ENCODE measurements at places on chromosomes 12 and 14.

DNA sequence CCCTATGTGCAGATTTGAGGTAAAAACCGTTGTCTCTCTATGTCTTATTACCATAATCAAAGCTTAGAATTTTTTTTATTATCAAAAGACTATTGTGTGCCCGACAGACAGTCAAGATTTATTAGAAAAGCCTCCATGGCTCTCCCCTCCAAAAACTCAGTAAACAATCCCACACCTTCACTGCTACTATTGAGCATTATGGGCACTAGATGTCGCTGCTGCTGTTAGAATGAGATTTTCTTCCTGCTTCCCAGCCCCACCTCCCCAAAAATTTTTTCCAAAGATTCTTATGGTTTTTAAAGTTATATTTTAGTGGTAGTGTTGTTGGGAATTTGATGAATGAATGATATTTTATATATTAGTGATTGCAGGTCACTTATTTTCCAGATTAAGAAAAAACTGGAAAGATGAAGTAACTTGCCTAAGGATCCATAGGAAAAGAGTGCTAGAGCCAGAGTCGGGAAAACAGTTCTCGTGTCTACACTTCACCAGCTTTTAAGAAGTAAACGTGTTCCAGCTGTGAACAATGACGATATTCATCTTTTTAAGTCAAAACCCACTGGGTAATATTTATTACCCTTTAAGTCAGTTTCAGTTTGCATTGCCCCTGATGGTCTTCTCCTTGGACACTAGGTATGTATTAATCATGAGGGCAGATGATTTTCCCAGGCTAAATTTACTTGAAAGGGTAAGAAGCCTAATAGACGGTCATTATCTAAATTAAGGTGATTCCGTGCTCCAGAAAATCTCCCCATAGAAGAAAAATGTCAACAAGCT lies 12.2 kb upstream of the FOXG1 start:
- no peak overlapping the region for H3K4me3 ChIP-seq
- H3K36me3 ChIP-seq: no peaks in the 10 kb centered on the region
- DNase-seq: peak; percentile 51

DNA sequence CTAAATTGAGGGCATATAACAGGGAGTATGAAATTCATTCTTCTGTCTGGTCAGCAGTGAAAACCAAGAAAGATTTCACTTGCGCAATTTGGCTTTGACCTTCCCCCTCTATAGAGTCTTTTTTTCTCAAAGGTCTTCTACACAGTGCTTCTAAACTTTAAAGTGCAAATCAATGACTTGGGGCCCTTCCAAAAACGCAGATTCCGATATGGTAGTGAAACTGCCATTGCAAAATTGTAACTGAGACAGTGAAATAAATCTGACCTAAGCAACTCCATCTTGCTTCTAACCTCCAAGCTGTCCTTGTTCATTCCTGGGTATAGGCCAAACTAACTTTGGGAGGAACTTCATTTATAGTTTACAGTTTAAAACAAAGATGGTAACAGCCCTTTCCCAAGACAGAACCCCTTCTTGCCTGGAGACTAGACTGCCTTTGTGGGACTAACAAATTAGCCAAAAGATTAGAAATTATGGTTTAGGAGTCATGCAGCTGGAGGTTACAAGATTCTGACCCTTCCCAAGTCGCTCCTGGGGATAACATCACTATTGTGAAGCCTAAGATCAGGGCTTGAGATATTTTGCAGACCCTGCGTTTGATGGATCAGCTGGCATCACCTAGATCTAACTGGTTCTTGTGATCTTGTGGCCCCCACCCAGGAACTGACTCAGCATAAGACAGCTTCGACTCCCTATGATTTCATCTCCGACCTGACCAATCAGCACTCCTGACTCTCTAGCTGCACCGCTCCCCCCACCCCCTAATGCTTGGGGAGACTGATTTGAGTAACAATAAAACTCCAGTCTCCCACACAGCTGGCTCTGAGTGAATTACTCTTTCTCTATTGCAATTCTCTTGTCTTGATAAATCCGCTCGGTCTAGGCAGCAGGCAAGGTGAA lies 5.0 kb downstream of the SLC25A21 start:
- no peaks in the 10 kb centered on the region for H3K27me3 ChIP-seq
- DNase-seq: no peak
- H3K4me1 ChIP-seq: peaks cover 10% of the 10 kb centered on the region
- H3K4me3 ChIP-seq: no peak overlapping the region
- H3K27ac ChIP-seq: no peak overlapping the region
- H3K36me3 ChIP-seq: peaks cover 1% of the 10 kb centered on the region

GRCh38 chr12:54249489-54249888 lies 30.4 kb downstream of the CBX5 start:
- H3K4me3 ChIP-seq: no peak overlapping the region
- peaks cover 86% of the 10 kb centered on the region for H3K36me3 ChIP-seq
- H3K27me3 ChIP-seq: peaks cover 3% of the 10 kb centered on the region
- peaks cover 16% of the 10 kb centered on the region for H3K4me1 ChIP-seq
- DNase-seq: no peak

DNA sequence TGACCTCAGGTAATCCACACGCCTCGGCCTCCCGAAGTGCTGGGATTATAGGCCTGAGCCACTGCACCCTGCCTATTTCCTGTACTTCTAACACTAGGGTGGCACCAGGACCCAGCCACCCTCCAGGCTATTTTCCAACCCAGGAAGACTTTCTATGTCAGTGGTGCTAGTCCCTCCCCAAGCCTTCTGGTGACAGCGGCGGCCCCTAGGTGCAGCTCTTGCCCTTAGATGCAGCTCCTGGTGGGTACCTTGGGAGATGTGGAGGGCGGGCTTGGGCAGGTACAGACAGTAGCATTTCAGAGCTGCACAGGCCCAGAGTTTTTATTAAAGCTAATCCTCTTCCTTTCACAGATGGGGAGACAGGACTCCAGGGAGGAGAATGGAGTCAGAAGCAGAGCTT lies 62.8 kb downstream of the SRRM4 start:
- no peaks in the 10 kb centered on the region for H3K4me1 ChIP-seq
- no peak overlapping the region for H3K27ac ChIP-seq
- H3K4me3 ChIP-seq: no peak overlapping the region
- no peaks in the 10 kb centered on the region for H3K36me3 ChIP-seq
- H3K27me3 ChIP-seq: peaks cover 8% of the 10 kb centered on the region

GRCh38 chr12:269191-269590 lies 6.6 kb upstream of the SLC6A13 start:
- H3K27me3 ChIP-seq: no peaks in the 10 kb centered on the region
- H3K36me3 ChIP-seq: peaks cover 5% of the 10 kb centered on the region
- no peak overlapping the region for H3K4me3 ChIP-seq
- peak overlapping the region; percentile 7 for H3K27ac ChIP-seq
- no peak for DNase-seq

DNA sequence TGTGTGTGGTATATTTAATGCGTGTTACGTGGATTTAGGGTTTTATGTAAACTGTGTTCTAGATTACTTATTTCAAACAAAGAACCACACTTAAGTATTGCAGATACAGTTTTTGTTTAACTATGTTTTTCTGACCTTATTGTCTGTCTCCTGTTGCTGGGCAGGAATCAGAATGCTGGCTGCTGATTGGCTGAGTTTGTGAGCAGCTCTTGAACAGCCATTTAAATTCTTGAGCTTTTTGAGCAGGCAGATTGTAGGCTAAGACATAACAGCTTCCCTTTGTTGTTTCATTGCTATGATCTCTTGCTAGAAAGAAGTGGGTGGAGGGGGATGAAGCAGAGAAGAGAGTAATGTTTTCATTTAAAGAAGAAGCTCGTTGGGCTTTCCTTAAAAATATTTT lies 52.2 kb downstream of the ATF7IP start:
- peaks cover 60% of the 10 kb centered on the region for H3K36me3 ChIP-seq
- DNase-seq: peak; percentile 54
- H3K27me3 ChIP-seq: no peaks in the 10 kb centered on the region
- peak overlapping the region; percentile 96 for H3K27ac ChIP-seq
- peaks cover 35% of the 10 kb centered on the region for H3K4me1 ChIP-seq

DNA sequence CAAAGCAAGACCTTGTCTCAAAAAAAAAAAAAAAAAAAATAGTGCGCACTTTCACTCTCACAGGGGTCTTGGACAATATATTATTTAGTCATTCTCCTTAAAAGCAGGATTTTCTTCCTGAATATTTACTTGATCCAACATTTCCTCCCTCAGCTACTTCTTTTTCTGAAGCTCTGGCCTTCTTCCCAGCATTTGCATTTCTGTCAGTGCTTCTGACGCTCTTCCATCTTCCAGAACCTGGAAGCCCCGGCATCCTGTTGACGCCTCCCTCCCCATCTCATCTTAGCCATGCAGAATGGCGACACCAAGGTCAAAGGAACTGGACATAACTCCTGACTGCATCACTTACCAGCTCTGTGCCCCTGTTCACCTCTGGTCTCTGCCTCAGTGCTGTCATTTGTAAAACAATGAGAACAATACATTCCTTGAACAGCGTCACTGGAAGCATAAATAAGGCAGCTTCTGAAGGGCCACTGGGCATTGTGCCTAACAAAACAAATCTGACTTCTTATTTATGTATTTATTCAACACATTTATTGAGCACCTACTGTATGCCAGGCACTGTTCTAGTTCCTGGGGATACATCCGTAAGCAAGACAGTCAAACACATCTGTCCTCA lies 90.9 kb upstream of the MDM1 start:
- H3K4me1 ChIP-seq: peaks cover 20% of the 10 kb centered on the region
- H3K27me3 ChIP-seq: peaks cover 2% of the 10 kb centered on the region
- DNase-seq: no peak
- H3K4me3 ChIP-seq: no peak overlapping the region
- H3K27ac ChIP-seq: no peak overlapping the region

- no peaks in the 10 kb centered on the region for H3K4me1 ChIP-seq
- DNase-seq: no peak
- no peak overlapping the region for H3K27ac ChIP-seq
- no peaks in the 10 kb centered on the region for H3K36me3 ChIP-seq
- H3K27me3 ChIP-seq: peaks cover 6% of the 10 kb centered on the region
These were observed 18.9 kb downstream of the PPP1R13B start for GRCh38 chr14:103828315-103828967.

GRCh38 chr14:36773136-36773540 lies 111.5 kb downstream of the PAX9 start:
- H3K36me3 ChIP-seq: peaks cover 12% of the 10 kb centered on the region
- no peak overlapping the region for H3K4me3 ChIP-seq
- H3K27me3 ChIP-seq: no peaks in the 10 kb centered on the region
- H3K4me1 ChIP-seq: peaks cover 30% of the 10 kb centered on the region

GRCh38 chr12:106258935-106259334 lies 11.1 kb upstream of the CKAP4 start:
- no peak overlapping the region for H3K4me3 ChIP-seq
- no peak overlapping the region for H3K27ac ChIP-seq
- no peaks in the 10 kb centered on the region for H3K4me1 ChIP-seq

GRCh38 chr12:32566663-32567295 lies 112.3 kb upstream of the DNM1L start:
- no peak for DNase-seq
- H3K27ac ChIP-seq: peak overlapping the region; percentile 82
- H3K4me3 ChIP-seq: no peak overlapping the region
- peaks cover 25% of the 10 kb centered on the region for H3K36me3 ChIP-seq
- H3K4me1 ChIP-seq: peaks cover 26% of the 10 kb centered on the region
- no peaks in the 10 kb centered on the region for H3K27me3 ChIP-seq

DNA sequence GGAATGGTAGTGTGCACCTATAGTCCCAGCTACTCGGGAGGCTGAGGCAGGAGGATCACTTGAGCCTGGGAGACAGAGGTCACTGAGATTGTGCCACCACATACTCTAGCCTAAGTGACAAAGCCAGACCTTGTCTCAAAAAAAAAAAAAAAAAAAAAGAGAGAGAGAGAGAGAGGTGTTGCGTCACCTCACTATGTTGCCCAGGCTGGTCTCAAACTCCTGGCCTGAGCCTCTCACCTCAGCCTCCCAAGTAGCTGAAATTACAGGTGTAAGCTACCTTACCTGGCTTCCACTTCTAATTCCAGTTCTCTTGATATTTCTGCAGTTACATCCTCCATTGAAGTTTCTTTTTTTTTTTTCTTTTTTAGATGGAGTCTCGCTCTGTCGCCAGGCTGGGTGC lies 94.3 kb downstream of the PRICKLE1 start:
- no peak overlapping the region for H3K4me3 ChIP-seq
- no peak for DNase-seq

GRCh38 chr12:63023926-63024325 lies 89.0 kb upstream of the PPM1H start:
- no peak for DNase-seq
- H3K4me1 ChIP-seq: peaks cover 27% of the 10 kb centered on the region
- no peak overlapping the region for H3K4me3 ChIP-seq
- H3K27me3 ChIP-seq: no peaks in the 10 kb centered on the region
- H3K27ac ChIP-seq: no peak overlapping the region

GRCh38 chr12:88952562-88952942 lies 372.3 kb upstream of the KITLG start:
- peaks cover 6% of the 10 kb centered on the region for H3K36me3 ChIP-seq
- DNase-seq: no peak
- no peak overlapping the region for H3K4me3 ChIP-seq

- no peak overlapping the region for H3K4me3 ChIP-seq
- peaks cover 7% of the 10 kb centered on the region for H3K4me1 ChIP-seq
- peaks cover 12% of the 10 kb centered on the region for H3K27me3 ChIP-seq
- no peak for DNase-seq
- H3K27ac ChIP-seq: no peak overlapping the region
These were observed 76.4 kb upstream of the CCDC60 start for GRCh38 chr12:119258149-119258548.

DNA sequence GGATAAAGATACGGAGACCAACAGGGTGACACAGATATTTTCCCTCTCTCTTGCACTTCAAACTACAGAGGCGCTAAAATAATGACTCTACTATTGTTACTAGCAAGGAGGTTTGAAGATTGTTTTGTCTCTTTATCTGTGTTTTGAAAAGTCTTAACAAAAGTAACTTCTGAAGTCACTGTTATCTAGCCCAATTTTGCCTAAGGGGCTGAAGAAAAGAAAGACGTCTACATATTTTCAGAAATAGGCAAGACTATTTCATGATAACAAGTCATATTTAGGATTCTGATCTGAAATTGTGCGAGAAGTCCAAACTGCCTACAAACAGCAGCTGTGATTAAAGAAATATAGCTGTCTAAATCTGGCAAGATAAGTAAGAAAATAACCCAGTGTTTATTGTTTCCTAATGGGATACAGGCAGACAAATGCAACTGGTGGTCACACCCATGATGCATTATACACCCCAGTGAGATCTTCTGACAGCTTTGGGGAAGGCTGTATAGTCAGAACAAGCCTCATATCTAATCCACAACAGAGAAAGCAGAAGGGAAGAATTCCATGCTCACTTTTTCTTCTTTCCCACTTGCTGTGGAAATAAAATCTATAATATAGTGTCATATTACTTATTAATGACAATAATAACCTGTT lies 226.9 kb upstream of the ARID2 start:
- H3K4me3 ChIP-seq: no peak overlapping the region
- no peaks in the 10 kb centered on the region for H3K4me1 ChIP-seq
- no peaks in the 10 kb centered on the region for H3K36me3 ChIP-seq
- peaks cover 10% of the 10 kb centered on the region for H3K27me3 ChIP-seq
- no peak for DNase-seq
- H3K27ac ChIP-seq: no peak overlapping the region

GRCh38 chr14:99081880-99082279 lies 190.1 kb downstream of the BCL11B start:
- no peak for DNase-seq
- H3K4me1 ChIP-seq: no peaks in the 10 kb centered on the region
- H3K36me3 ChIP-seq: no peaks in the 10 kb centered on the region
- peaks cover 19% of the 10 kb centered on the region for H3K27me3 ChIP-seq
- no peak overlapping the region for H3K4me3 ChIP-seq

- no peak overlapping the region for H3K4me3 ChIP-seq
- no peaks in the 10 kb centered on the region for H3K36me3 ChIP-seq
- peak overlapping the region; percentile 68 for H3K27ac ChIP-seq
- DNase-seq: no peak
- no peaks in the 10 kb centered on the region for H3K27me3 ChIP-seq
These were observed 348.7 kb downstream of the NAV3 start for GRCh38 chr12:78179346-78179745.

All from nephron progenitor cell (in vitro differentiated cells).